ENCODE measurements at places on chromosomes 7 and 10.

- no peak for DNase-seq
These were observed 473.5 kb upstream of the AKR1E2 start for GRCh38 chr10:4352414-4352961.

DNA sequence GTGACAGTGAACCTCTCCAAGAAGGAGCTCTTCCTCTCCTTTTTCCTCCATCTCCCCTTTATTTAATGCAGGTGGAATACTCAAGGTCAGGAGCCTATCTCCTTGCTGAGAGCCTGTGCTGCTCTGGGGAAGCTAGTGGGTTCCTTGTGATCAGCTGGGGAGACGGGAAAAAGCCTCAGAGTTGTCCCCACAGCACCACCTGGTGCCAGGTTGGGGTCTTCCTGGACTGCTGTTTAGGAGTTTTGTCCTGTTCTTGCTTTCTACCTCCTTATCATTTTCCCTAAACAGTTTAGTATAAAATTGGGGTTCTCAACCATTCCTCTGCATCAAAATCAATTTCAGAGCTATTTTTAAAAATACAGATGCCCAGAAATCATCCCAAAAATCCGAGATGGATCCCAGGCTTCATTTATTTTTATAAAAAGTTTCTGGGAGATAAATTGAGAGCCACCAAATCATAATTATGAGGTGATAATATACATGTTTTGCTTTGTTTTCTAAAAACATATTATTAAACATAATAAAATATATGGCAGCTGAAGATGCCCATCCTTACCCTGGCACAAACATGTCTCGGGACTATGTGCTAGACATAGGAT lies 44.3 kb downstream of the MACC1 start:
- no peak for DNase-seq

DNA sequence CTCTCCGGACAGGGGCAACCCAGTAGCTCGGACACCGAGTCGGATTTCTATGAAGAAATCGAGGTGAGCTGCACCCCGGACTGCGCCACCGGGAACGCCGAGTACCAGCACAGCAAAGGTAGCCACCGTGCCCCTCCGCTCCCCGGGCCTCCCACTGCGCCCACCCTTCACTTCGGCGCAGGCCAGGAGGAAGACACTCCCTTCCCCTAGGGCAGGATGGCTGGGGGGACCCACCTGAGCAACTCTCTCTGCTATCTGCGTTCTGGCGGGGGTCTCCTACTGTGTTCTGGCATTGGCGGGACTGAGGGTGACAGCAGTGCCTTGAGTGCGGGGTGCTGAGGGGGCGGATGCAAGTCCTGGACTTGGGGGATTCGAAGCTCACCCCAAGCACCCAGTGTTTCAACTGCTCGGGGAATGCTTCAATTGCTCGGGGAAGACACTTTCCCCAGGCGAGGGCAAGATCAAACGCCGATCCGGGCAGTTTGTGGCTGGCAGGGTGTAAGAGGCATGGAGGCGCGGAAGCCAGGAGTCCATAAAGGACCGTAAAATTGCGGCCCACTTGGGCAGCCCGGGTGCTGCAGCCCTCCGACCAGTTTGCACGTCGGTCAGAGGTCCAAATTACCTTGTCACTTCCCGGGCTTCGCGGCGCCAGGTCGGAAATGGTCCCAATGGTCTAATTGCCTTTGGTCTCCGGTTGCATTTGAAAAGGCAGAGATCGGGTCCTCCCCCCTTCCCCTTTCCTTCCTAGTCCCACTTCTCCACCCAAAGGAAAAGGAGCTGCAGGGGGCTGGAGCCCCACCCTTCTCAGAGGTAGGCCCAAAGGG lies 950 bp downstream of the EVX1 start:
- DNase-seq: no peak

- no peak for DNase-seq
These were observed 178.6 kb downstream of the CXCL12 start for GRCh38 chr10:44206127-44206818.

DNA sequence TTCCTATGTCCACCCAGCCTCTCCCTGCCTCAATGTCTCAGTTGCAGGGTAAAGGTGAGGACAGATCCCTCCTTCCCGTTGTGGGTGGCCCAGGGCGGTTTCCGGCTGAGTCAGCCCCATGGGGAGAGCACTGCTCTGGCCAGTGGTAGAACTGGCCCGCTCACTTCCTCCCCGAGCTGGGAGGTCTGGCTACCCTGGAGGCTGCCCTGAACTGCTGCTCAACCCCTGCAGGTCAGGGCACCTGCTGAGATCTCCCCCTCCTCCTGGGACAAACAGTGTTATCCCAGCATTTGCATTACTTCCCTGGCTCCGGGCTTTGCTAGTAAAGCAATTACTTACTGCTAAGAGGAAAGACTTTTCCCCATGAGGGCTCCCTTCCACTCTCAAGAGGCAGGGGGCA lies 21.4 kb upstream of the IMPDH1 start:
- no peak for DNase-seq

- DNase-seq: no peak
These were observed 17.8 kb downstream of the SCD start for GRCh38 chr10:100364735-100365391.

Measured in activated CD8-positive, alpha-beta memory T cell treated with anti-CD3 and anti-CD28 coated beads for 24 hours (primary cell).